ENCODE measurements at places on chromosomes 5 and 9.
A peak's percentile ranks its signal among the peaks of the same experiment; 100 is the strongest.

DNA sequence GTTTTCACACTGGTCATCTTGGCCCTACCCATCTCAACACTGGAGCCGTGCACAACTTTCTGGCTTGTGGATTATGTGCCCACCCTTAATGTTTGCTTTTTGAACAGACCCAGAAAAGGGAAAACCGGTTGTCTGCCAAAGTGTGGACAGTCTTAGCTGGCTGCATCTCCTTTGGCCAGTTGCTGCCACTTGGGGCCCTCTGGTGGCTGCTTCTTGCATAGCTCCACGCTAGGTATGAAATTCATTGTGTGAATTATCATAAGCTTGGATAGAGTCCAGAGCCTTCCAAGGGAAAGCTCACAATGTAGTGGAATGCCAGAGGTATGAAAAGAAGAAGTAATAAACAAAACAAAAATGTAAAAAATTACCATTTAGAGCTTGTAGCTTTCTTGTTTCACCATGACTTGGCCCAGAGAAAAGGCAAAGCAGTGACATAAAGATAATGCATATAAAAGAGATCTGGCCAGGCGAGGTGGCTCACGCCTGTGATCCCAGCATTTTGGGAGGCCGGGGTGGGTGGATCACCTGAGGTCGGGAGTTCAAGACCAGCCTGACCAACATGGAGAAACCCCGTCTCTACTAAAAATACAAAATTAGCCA, 12.5 kb upstream of the SLC36A3 start:
- peak; percentile 38 for DNase-seq

DNA sequence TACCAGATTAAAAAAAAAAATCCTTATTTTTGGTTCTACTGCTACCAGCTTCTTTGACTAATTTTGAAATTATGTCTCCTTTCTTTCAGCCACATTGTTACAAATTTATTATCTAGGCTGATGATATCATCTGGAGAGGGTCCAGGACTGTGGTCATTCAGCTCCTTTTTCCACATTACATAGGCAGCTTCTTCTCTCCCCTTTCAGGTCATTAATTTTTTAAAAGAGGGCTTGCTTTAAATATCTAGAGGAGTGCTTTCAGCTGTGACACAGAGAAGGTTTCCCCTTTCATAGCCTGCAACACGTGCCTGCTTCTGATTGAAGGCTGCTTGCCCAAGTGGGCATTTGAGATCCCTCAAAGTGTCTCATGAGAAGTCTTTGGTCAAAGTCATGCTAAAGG, 155.7 kb upstream of the PAPPA start:
- no peak for DNase-seq

- no peak for DNase-seq
These were observed 63.0 kb upstream of the CDK20 start for GRCh38 chr9:88037285-88037845.

GRCh38 chr5:8136271-8136670, 267.3 kb downstream of the MTRR start:
- DNase-seq = no peak

DNA sequence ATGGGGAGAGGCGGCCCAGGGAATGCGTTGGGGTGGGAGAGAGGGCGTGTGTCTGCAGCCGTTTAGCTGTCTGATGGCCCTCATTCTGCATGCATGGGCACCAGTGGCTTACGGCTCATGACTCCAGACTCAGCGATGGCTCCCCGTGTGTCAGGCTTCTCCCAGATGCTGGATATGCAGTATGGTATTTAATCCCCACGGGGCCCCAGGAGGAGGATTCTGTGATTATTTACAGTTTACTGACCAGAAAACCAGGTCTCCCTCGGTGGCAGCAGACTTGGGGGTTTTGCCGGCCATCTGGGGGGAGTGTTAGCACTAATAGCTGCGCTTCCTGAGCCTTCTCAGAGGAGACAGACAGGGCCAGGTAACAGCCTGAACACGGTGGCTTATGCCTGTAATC, 4.3 kb downstream of the PRDM12 start:
- DNase-seq = no peak

DNA sequence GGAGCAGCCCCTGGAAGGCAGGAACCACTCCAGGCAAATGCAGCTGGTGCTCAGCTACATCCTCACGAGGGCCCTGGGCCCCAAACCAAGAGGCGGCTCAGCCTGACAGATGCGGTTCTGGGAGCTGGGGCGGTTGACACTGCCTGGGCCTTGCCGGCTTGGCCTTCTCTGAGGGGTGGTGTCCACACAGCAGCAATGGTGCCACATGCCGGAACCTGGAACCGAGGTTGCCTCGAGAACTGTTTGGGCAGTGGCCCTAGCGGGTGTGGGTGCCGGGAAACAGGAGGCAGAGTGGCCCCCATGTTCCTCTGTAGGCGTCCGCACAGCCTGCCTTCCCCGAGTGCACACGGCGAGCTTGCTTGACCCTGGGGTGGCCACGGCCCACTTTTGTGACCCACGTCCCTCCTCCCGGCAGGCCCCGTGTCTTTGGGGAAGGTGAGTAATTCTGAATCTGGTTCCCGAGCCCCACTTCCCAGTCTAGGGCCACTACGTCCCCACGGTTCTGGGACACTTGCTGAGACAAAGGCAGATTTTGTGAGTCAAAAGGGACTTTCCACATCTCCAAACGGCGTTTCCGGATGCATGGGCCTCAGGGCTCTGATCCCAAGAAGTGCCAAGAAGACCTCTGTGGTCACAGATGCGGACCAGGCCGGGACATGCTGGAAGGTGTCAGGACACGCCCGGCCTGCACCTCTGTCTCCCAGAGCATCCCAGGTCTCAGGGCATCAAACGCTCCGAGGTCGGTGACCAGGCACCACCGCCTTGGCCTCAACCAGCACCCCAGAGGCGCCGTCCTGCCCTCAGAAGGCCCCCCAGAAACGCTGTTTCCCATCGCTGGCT, 27.7 kb upstream of the SLC12A7 start:
- DNase-seq = no peak

- no peak for DNase-seq
These were observed 143.8 kb downstream of the MELK start for GRCh38 chr9:36716496-36716895.

GRCh38 chr9:90423661-90424193, 218.9 kb downstream of the DIRAS2 start:
- no peak for DNase-seq

DNA sequence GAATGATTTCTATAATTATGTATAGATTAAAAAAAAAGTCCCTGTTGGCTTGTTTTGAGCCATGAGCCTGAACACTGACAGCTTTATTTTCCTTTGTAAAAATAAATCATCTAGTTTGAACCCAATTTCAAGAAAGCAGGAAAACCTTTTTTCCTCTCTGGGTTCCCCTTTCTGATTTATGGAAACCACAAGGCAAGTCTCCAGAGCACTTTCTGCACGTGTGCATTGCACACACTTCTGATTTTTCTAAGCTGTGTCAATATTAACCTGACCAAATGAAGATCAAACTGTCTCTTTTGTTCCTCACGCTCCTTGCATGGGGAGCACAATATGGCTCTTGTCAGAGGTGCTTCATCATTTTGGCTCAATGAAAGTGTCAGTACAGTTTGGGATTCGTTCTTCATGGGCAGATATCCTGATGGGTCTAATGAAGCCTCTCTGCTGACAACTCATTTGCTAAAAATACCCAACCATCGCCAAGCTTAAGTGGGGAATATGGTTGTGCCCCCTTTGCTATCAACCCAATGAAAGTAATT, 39.2 kb upstream of the PCA3 start:
- DNase-seq = no peak

DNA sequence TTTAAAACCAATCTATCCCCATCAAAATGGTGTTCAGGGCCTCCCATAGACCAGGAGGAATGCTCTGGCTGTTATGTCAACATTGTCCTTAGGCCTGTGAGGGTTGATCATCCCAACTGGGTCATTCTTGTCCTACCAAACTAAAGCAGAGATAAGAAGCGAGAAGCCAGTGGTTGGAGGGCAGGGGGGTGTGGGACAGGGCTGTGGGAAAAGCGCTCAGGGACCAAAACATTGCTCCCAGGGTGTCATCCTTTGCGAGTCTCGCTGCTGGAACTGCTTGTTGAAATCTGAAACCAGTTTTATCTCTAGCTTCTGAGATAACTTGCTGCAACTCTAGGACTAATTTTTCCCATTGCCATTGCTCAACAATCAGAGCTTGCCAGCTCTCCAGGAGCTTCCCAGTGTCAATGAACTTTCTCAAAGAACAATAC, 48.1 kb downstream of the SPATA31C2 start:
- no peak for DNase-seq

DNA sequence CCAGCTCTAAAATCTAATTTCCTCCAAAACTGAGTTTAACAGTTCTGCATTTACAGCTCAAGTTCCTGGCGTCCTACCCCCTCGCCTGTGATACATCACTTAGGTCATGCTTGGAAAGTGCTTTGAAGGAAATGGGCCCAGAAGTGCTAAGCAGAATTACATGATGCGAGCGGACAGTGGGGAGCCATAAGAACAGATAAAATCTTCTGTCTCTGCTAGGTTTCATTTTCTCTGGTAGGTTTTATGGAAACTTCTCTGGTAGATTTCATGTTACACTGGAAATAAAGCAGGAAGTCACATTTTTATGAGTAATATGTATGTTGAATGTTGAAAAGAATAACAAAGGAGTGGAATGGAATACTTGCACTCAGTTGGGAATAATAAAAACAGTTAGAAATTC, 138.3 kb downstream of the ZDHHC21 start:
- DNase-seq = no peak

Data from NCI-H526 (cell line).